ENCODE measurements at places on chromosomes 7 and 10. TPM values are rescaled to one million over a fixed set of nuclear protein-coding genes. Genes with fewer than 3 reads are reported as not detected.

The WDR86 gene
- not detected for total RNA-seq

The GATA3 gene
- 0.29 TPM for total RNA-seq

The CHAT gene
- total RNA-seq: not detected

The CCDC172 gene
- not detected for total RNA-seq

The PLEKHS1 gene
- total RNA-seq: under 0.01 TPM

The SPDYE18 gene
- 0.33 TPM for total RNA-seq

The A1CF gene
- total RNA-seq: not detected

The GPR85 gene
- total RNA-seq: 2.8 TPM

The DYDC2 gene
- not detected for total RNA-seq

The GIMAP5 gene
- total RNA-seq: 63.7 TPM

The CLIP2 gene
- total RNA-seq: 32.4 TPM

The AMZ1 gene
- total RNA-seq: not detected

The RBP3 gene
- total RNA-seq: not detected
